ENCODE measurements at places on chromosomes 4 and X.

DNA sequence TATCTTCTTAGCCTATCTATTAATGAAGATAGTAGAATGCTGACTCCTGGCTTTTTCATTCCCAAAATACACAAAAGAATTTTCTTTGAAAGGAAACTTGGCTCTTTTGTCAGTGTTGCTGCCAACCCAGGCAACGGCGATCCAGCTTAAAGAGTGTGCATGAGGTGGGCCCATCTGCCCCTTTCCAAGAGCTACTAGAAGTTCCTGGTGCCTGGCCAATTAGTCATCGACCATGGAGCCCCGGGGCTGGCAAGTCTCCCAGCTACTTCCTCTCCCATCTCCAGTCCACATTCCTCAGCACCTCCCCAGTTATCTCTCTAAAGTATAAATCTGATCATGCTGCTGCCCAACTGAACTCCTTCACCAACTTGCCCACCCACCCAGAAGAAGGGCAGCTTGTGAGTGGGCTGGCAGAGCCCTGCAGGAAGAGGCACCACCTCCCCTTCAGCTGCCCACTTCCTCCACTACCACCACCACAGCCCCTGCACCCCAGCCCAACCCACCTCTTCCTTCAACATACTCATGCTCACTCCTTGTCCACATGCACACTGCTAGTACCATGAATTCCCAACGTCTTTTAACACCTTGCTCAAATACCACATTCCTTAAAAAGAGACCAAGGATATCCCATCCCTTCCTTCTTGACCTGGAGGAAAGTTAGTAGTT lies 158.2 kb upstream of the MAP3K15 start:
- DNase-seq = peak; percentile 90

DNA sequence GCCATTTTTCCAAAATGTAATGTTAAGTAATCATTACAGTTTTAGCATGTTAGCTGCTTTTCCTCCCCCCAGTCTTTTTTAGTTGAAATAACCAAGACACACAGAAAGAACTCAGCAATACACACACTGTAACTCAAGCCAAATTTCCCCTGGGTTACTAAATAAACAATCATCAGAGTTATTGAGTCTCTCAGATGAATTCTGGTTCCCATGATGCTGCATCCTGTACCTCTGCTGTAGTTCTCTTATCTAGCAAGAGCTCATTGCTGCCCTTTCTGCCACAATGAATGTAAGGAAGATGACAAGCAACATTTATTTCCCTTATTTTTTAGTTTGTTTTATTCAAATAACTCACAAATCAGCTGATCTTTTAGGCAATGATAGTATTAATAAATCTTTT lies 185.1 kb downstream of the ARHGAP6 start:
- DNase-seq = no peak

DNA sequence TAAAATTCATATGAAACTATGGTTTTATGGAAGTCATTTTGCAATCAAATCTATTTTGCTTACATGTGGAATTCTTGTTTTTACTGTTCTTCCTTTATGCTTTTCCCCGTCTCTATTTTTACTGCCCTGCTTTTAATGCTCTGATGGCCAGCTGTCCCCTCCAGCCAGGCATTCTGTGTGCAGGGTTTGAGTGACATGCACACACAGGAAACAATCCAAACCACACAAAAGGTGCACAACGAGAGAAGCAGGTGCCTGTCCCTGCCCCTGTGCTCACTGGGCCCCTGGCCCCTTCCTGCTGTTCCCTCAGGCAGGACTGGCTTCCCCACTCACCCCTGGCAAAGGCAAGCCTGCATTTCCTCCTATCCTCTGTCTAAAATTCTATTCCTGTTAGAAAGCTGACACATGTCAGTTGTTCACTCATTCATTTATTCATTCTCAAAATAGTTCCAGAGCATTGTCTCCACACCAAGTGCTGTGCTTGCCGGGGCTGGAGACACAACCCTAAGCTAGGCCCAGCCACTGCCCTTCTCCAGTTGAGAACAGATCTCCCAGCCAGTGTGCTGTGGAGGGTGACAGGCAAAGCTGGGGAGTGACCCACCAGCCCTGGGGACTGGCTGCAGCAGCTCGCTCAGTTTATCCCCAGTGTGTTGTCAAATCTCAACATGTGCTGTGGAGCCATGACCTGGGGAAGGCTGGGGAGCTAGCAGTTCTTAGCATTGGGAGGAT lies 346.3 kb downstream of the FBXW7 start:
- DNase-seq = no peak

- no peak for DNase-seq
Measured at GRCh38 chrX:119475389-119476101, 7.3 kb downstream of the SLC25A5 start.

DNA sequence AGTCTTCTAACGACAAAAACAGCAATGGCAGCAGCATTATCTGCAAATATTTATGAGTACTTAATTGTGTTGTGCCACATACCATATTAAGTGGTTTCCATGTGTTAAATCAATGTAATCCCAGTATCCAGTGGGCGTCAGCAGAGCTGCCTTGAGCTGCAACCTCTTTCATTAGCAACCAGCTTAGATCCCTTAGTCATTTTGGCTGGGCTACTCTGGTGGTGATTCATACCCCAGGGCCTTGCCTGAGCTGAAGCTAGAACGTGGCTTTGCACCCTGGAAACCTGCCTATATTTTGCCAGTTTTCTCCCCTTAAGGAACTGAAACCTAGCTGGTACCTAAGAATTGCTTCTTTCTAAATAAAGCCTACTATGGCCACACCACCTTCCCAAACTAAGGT lies 474.3 kb upstream of the FTHL17 start:
- DNase-seq = peak; percentile 59

DNA sequence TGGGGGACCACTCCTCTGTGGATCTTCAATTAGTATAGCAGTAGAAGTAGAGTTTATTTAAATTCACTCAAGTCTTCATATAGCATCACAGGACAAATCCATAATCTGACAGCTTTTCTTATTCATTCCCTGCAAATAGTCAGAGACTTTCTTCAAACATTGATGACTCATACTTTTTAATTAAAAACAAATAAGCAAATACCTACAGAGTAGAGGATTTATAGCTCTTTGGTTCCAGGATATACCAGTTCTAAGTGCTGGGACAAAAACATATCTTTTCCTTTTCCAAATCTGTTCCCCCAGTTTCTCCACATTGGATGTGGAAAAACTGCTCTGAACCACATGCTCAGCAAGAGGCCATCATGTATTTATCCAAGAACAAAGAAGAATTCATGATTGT lies 24.1 kb downstream of the EMCN start:
- DNase-seq = no peak

DNA sequence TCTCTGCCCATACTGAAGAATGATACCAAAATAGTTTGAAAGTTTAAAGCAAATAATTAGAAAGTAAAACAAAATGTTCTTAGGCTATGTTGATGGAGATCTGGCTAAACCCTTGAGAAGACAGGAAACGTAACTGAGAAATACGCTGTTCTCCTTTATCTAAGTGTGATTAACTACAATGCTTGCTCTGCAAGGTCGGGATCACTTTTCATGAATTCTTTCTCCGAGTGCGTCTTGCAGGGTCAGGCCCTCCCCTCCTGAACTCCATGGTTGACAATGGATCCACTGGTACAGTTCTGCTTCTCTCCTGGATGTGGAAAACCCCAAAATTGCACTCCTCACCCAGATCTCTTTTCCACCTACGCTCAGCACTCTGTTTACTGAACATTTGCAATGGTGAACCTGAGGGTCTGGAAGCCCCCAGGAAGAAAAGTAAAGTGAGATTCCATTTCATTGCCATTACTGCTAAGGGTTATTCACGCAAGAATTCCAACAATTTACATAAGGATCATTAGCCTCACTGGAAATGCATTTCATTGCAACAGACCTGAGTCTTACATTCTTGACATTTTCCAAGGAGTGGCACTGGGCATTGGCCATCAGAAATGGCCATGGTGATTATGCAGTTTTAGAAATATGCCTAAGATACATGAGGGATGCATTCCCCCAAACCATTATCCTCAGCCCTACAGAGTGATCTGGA lies 24.6 kb upstream of the WWC2 start:
- no peak for DNase-seq

GRCh38 chr4:124703154-124703553 lies 9.4 kb downstream of the ANKRD50 start:
- DNase-seq = no peak

GRCh38 chr4:6752486-6752829 lies 30.1 kb upstream of the KIAA0232 start:
- no peak for DNase-seq

- no peak for DNase-seq
Measured at GRCh38 chr4:121464854-121465253, 84.0 kb upstream of the QRFPR start.

DNA sequence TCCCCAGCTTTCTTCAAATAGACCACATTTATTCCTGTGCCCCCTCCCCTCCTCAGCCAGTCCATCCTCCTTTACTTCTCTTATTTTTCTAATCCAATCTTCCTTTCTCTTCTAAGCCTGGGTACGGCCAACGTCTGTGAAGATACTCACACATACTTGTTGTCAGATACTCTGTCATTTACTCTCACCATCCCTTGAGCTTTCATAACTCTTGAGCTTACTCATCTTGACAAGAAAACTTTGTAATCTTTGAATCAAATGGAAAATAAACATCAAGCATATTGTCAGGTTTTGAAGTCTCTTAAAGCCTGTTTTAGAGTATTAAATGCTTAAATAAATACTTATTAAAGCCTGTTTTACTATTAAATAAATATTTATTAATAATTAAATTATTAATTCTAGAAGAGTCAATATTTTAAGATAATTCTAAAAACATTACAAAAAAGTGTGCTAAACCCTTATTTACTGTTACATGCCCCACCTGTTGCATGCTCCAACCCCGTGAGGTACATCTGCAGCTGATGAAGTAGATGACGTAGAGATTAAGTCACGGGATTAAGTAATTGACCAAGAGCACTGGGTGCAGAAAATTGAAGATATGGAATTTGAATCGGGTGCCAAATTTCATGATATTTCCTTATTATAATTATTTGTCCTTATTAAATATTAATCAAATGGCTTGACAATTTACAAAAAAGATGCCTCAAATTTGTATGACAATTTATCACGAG lies 1.5 kb upstream of the TRIML2 start:
- DNase-seq = no peak

- DNase-seq = no peak
Measured at GRCh38 chr4:31620476-31620875, 900.3 kb downstream of the PCDH7 start.

DNA sequence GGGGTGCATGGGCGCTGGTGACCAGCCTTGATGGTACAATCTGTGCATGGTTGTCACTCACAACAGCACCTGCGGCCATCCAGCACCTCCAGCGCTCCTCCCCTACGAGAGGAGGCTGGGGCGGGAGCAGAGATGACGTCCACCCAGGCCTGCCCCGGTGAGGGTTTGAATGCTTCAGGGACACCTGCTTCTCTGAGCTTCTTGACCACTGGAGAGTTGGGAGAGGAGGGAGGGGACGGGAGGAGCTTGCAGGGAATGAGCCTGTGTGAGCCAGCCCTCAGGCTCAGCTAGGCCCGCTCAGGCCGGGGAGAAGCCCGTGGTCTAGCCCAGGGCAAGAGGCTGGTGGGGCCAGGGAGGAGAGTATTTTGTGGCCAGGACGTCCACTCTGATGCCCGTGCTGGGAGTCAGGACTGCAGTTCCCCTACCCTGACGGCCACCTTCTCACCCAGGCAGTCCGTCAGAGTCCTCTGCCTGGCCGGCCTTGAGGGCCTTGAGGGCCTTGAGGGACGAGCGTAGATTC lies 59.2 kb downstream of the CPZ start:
- no peak for DNase-seq

- no peak for DNase-seq
Measured at GRCh38 chrX:136369377-136369776, 68.6 kb downstream of the ADGRG4 start.

- DNase-seq = no peak
Measured at GRCh38 chr4:88533088-88533790, 9.7 kb upstream of the PYURF start.

DNA sequence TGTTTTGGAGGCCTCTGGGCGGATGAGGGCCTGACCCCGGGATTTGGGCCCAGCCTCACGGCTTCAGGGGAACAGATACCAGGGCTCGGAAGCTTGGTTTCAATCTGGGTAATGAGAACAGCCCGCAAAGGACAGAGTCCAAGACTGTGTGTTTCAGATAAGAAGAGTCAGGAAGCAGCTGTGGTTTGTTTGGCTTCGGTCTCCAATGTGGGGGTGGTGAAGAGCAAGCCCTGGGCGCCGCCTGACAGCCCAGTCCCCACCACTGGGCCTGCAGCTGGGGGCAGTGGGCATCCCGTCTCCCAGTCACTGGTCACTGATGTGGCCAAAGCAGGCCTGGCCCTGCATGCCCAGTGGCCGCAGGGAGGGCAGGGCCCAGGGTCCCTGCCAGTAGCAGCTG lies 9.1 kb downstream of the WFS1 start:
- no peak for DNase-seq

GRCh38 chr4:41787931-41788330 lies 39.4 kb upstream of the PHOX2B start:
- no peak for DNase-seq

DNA sequence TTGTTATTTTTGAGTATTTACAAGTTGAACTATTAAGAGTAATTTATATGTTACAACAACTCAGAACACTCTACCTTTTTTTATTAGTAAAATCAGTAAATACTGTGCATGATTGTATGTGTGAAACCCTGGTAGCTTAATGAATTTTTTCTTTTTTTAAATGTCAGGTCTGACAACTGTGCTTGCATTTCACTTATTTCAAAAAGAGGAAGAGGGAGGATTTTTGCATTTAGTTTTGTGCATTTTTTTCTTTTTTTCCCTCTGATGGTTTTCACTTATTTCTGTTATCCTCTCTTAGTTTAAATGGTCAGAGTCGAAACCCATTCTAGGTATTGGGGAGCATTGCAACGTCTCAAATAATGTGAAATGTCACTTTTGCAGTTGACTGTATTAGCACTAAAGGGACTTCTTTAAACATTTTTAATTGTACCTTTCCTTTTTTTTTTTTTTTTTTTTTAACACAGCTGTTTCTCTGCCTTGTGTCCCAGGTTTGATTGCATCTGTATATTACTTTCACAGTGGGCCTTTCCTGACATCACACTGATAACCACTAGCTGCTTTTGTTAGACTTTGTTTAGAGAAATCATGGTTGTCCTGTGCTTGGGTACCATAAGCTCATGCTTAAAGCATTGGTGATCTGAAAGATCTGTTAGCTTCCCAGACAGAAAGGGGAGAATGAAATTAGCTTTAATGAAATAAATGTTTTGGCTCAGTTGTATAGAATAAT lies 28.5 kb downstream of the MOB1B start:
- DNase-seq = no peak

DNA sequence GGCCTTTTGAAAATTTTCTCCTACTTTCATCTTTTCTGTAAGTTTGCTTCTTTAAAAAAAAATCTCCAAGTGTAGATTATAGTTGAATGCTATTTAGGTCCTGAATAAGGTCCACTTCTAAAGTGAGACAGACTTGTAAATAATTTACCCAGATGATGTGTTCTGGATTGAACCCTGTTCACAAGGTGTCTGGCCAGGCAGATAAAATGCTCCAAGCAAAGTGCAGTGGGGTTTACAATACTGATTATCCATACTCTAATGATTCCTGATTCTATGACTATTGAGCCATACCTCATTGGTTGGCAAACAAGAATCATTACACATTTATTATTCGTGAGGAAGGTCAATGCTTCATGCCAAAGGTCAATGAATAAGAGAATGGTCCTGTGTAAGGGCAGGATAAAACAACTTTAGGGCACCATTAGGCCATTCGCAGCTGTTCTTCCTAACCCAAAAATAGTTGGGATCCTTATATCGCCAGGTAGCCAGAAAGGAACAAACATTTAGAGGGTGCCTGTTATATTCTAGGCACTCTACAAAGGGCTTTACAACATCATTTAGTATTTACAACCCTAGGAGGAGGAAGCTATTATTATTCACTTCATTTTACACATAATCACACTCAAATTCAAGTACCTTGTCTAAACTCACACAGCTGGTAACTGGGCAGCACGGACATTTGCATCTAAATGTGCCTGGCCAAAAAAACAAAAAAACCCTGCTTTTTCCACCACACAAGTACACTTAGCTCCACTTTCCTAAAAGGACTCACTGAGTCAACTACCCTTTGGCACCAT lies 18.6 kb upstream of the SAT1 start:
- DNase-seq = no peak
